Osteoblast (primary cell): ENCODE measurements at places on chromosomes 7 and 10.

- no peak for DNase-seq
Observed at GRCh38 chr10:76882245-76882644, 755.4 kb downstream of the KCNMA1 start.

DNA sequence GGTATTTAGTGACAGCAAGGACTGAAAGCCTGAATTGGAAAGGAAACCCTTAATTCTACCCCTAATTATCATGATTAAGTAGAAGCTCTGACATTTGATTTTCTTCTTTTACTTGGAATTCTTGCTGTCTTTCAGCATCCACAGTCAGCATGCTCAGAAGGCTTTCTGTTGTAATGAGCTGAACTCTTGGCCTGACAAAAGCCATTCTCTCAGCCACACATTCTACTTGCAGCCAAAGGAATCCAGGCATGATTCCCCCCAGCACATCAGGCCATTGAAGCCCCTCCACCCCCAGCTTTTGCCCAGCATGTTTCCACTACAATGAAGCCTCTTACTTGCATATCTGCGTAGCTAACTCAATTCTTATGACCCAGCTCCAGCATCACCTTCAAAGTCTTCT is 94.3 kb upstream of the FRMD4A start:
- no peak for DNase-seq

GRCh38 chr10:5958077-5958476 is 19.3 kb downstream of the IL15RA start:
- no peak for DNase-seq

- no peak for DNase-seq
Observed at GRCh38 chr10:85147346-85148250, 819.2 kb downstream of the CCSER2 start.

- DNase-seq: no peak
Observed at GRCh38 chr7:6130007-6130587, 98.9 kb downstream of the ANKRD61 start.
